ENCODE measurements at places on chromosomes 2 and 18.

DNA sequence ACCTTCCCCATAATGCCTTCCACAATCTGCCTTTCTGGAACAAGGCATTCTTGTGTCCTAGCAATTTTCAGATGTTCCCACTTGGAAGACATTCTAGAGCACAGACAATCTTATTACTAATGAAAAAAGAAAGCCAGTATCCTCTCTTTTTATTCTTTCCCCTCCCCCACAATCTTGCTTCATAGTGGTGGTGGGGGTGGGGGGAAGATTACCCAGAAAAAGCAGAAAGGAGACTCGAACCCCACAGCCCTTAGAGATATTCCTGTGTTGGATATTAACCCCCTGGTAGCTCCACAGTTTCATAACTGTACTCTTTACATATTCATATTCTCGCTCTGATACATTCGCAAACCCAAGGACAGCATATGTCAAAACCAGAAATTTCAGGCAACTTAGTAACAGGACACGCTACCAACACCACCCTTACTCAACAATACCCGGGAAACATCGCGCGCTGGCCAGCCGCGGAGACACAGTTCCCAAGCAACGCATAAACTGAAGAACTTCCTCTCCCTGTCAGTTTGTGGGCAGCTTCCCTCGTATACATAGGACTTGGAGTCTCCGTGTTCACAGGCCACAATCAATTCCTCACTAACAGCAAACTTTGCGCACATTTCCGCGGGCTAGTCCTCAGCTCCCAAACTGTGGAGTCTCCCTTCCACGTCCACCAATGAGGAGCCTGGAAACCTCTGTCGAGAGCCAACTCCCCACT is 793 bp downstream of the NR4A2 start:
- peaks cover 39% of the 10 kb centered on the region for H3K27me3 ChIP-seq
- DNase-seq = no peak
- peaks cover 8% of the 10 kb centered on the region for H3K36me3 ChIP-seq
- peak overlapping the region; percentile 99 for H3K27ac ChIP-seq
- H3K4me1 ChIP-seq = peaks cover 45% of the 10 kb centered on the region

GRCh38 chr2:133200684-133201421 is 367.4 kb downstream of the NCKAP5 start:
- H3K27ac ChIP-seq = no peak overlapping the region
- no peak overlapping the region for H3K4me3 ChIP-seq
- DNase-seq = no peak

GRCh38 chr2:157471078-157471477 is 27.2 kb upstream of the CYTIP start:
- H3K4me1 ChIP-seq = peaks cover 22% of the 10 kb centered on the region
- H3K27ac ChIP-seq = peak overlapping the region; percentile 96
- H3K36me3 ChIP-seq = no peaks in the 10 kb centered on the region
- no peak for DNase-seq
- H3K27me3 ChIP-seq = no peaks in the 10 kb centered on the region

DNA sequence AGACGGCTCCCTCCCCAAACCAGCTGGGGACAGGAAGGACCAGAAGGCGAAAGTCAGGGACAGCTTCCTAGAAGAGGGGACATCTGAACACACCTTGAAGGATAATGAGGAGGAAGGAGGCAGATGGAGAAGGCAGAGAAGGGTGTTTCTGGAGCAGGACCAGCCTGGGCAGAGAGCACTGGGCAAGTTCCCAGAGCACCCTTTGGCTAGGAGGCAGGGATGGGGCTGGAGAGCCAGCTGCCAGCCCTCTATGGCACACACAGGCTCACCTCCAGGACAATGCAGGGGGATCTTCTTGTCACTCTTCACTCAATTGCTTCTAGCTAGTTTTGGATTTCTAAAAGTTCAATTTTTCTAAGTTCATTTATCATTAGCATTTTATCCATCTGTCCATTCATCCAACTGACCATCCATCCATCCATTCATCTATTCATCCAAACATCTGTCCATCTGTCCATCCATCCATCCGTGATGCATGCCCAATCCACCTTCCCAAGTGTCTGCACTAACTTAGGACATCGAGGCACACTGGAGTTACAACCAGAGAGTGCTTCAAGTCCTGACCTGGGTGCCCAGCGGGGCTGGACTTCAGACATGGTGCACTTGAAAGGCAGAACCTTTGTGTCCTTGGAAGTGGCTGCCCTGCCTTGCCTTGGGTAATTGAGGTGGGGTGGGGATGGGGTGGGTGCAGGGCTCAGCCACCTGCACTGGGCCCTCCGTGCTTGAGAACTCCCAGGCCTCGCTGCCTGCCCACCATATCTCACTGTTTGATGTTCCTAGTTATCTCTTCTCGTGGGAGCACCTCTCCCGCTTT is 42.5 kb downstream of the INHBB start:
- H3K27ac ChIP-seq = no peak overlapping the region
- no peak overlapping the region for H3K4me3 ChIP-seq

DNA sequence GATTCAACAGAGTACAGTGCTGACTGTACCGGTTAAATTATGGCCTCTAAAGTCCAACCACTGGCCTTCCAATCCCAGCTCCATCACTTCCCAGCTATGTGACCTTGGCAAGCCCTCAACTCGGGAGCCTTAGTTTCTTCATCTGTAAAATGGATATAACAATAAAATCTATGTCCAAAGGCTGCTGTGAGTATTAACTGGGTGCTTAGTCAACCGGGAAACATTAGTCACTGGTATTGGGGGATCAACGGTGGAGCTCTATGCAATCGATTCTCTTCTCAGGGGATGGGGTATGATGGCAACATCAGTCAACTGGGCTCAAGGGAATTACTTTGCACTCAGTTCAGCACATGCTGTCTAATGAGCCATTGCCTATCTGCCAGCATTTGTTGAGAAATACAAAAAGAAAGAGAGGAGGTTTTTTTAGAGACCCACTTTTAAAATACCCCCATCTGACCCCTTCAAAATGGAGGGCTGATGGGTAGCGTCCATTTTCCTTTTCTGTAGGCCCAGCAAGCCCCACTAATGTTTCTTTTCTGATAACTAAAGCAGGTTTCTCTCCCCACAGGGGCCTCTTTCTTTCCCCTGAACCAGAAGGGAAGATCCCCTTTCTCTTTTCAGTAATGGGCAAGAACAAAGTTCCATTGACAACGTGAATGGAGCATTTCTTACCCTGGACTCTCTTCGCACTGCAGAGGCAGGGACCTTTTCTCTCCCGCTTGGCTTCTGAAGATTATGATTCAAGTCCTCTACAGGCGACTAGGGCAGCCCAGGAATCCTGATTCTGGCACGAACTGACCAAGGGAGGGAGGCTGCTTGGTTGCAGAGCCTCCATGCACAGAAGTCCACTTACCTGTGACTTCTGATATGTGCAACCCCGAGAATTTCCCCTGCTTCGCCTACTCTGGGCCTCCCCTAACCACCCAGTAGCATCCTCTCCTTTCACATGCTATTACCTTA is 8.7 kb upstream of the AGFG1 start:
- H3K4me3 ChIP-seq = peak overlapping the region; percentile 81
- H3K36me3 ChIP-seq = no peaks in the 10 kb centered on the region
- peak overlapping the region; percentile 92 for H3K27ac ChIP-seq
- no peak for DNase-seq
- H3K4me1 ChIP-seq = peaks cover 55% of the 10 kb centered on the region

All from T-helper 17 cell (primary cell).